Stimulated activated CD4-positive, alpha-beta T cell treated with anti-CD3 and anti-CD28 coated beads, Interleukin-12 subunit alpha, Interleukin-12 subunit beta, amount 100 ng/mL, for 24 hours (primary cell): ENCODE measurements at places on chromosomes 16 and 17.
A peak's percentile ranks its signal among the peaks of the same experiment; 100 is the strongest.

DNA sequence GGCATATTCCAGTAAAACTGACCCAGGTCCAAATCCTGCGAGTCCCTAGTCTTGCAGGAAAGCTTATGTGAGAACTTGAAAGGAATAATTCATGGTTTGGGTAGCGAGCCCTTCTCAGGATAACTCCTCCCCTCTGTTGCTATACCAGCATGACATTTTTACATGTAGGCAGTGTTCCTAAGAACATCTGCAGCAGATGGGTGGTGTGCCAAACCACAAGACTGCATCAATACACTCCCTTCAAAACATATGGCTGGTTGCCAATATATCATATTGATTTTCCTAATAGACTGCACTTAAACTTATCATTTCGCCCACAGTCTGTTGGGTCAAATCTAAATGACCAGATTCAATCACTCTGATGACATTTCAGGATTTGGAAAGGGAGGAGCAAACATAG, 19.9 kb downstream of the PSME3IP1 start:
- DNase-seq, result no peak

DNA sequence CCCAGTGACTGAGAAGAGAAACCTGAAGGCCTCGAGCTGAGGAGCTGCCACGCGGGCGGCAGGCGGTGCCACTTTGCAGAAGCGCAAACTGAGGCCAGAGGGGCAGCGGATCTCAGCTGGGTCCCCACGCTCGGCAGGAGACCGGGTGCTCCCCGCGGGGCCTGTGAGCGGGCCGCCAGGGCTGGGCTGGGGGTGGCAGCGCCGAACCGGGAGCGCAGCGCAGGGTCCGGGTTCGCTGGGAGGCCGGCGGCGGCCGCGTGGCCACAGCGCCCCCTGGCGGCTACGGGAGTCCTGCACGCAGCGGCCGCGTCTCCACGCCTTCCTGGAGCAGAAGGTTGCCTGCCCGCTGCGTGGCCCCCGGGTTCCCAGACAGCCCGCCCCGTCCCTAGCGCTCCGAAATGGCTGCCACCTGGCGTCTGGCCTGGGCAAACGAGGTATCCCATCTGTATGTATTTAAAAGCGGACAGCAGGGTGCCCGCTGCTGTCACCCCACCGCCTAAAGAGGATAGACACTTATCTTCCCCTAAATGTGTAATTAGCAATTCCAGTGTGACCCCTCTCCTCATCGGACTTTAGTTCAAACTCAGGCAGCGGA, 96.1 kb upstream of the CDH5 start:
- DNase-seq, result peak; percentile 58

DNA sequence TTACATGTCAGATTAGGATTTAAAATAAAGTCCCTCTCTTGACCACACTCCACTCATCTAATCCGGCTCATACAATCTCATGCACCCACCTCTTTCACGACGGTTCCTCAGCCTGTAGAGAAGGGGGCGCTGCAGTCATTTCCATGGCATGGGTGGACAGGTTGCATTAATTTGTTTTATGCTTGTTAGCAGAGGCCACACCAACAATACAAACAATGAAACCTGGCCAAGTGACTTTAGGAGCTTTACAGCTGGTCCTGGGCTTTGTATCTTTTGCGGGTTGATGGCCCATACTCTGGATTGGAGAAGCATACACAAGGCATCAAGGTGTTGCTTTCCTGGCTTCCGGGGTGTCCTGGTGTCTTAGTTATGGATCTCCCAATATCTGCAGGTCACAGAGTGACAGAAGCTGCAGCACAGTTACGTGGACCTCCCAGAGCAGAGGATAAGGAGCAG, 9.7 kb upstream of the SNF8 start:
- no peak for DNase-seq

DNA sequence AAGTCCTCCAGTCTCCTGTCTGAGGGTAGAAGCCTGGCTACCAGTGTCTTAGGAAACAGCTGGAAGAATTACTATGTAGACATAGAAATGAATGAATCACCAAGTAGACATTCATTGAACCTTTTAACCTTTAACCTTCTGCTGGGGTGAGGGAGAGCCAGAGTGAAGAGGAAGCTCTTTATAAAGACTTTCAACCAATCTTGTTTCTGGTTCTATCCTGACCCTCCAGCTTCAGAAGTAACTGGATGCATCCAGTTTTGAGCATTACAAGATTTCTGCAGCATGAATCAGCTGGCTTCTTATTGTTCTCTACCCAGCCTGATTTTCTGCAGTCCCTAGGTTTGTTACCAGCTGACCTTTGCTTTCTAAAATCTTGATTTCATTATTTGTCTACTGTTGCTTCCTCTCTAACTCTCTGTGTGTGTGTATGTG, 8.5 kb downstream of the TEKT1 start:
- DNase-seq, result no peak

DNA sequence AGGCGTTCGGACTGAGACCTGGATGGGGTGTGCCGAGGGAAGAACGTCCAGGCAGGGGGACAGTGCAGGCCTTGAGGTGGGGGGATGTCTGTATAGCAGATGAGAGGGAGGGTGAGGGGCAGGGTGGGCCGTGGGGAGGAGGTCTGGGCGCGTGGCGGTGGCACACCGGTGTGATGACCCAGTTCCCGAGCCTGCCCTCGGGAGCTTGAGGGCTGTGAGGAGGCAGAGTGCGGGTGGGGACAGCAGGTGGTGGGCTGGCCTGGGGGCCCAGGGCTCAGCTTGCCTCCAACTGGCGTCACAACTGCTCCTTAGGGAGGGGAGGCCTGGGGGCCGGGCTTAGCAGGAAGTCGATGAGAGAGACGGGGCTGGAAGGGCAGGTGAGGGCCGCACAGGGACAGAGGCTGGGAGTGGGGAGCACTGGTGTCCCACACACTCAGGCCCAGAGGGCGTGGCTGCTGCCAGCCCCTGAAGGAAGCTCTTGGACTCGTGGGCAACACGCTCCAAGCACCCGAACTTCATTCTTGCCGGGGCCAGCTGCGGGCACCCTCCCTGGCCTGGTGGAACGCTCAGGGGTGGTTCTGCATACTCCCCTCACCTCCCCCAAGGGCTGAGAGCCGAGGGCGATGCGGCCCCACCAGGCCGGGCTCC, 6.5 kb downstream of the CACNA1H start:
- DNase-seq, result no peak

- no peak for DNase-seq
Measured at GRCh38 chr16:81866820-81867440, 87.8 kb downstream of the PLCG2 start.

DNA sequence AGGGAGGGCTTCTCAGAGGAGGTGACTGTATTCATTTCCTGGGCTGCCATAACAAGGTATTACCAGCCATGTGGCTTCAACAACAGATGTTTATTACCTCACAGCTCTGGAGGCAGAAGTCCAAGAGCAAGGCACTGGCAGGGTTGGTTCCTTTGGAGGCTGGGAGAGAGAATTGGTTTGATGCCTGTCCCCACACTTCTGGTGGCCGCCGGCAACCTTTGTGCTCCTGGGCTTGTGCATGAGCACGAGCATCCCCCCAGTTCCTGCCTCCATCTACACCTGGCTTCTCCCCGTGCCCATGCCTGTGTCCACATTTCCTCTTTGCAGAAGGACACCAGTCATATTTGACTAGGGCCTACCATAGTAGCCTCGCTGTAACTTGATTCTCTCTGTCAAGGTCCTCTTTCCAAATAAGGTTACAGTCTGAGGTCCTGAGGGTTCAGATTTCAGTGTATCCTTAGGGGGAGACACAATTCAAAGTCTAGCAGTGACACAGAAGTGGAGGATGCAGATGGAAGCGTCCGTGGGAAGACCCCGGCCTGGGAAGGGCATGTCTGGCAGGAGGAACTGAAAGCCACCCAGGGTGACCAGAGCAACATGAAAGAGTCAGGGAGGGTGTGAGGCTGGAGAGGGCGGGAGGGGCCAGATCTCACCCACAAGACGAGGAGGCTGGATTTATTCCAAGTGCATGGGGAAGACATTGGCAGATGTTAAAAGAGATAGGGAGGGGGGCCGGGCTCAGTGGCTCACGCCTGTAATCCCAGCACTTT, 188.2 kb upstream of the HSBP1 start:
- no peak for DNase-seq

- DNase-seq, result no peak
Measured at GRCh38 chr16:79664407-79664806, 63.9 kb upstream of the MAF start.

GRCh38 chr16:35311475-35311874, 1852.1 kb downstream of the TP53TG3F start:
- DNase-seq, result no peak
